ENCODE measurements at places on chromosomes 16 and 17.

DNA sequence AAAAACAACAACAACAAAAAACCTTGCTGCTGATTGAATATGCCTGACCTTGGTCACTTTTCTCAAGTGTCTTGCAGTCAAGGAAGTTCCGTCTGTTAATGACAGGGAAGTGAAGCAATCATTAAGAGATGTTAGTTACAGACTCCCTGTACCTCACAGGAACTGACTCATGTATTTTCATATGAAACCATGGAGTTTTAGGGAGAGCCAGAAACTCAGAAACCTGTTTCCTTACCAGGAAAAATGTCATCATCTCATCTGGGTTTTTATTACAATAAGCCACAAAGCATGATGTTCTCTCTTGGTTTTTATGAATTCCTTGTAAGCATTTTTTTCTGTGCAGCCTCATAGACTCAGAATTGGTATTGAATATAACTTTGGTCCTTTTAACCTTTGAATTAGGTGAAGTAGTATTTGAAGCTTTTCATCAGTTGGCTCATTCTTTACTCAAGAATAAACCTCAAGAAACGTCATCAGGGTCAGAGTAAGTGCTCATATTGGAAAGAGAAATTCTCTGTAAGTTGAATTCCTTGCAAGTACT is 10.3 kb downstream of the LYRM1 start:
- peak; percentile 97 for DNase-seq

DNA sequence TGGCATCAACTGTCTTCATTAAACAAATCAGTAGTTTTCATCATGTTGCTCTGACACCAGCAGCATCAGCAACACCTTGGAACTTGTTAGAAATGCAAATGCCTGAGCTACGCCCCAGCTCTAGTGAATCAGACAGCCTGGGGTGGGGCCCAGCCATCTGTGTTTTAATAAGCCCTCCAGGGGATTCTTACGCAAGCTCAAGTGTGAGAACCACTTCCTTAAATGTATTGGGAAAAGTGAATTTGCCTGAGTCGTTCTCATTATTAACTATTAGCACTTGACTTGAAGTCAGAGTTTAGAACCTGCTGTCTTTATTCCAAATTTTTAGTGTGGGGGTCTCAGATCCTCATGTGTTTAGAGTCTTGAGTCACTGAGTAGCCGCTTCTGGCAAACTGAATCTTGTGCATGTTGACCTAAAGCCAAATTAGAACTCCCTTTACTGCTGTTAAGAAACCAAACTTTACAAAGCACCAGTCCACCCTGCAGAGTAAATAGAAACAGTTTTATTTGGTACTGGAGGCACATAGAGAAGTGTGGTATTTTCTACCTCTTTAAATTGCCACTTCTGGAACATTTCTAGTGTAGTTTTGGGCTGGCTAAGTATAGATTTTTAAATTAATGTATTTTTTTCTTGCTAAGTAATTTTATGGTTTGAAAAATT is 137.4 kb upstream of the COX10 start:
- no peak for DNase-seq

- DNase-seq, result peak; percentile 56
Observed at GRCh38 chr17:17693253-17694168, 12.3 kb downstream of the RAI1 start.

GRCh38 chr17:73196500-73196899 is 3.6 kb downstream of the COG1 start:
- DNase-seq, result peak; percentile 69

- peak; percentile 31 for DNase-seq
Observed at GRCh38 chr17:18129041-18129502, 20.5 kb downstream of the MYO15A start.

- no peak for DNase-seq
Observed at GRCh38 chr16:53528797-53529196, 25.8 kb upstream of the AKTIP start.

DNA sequence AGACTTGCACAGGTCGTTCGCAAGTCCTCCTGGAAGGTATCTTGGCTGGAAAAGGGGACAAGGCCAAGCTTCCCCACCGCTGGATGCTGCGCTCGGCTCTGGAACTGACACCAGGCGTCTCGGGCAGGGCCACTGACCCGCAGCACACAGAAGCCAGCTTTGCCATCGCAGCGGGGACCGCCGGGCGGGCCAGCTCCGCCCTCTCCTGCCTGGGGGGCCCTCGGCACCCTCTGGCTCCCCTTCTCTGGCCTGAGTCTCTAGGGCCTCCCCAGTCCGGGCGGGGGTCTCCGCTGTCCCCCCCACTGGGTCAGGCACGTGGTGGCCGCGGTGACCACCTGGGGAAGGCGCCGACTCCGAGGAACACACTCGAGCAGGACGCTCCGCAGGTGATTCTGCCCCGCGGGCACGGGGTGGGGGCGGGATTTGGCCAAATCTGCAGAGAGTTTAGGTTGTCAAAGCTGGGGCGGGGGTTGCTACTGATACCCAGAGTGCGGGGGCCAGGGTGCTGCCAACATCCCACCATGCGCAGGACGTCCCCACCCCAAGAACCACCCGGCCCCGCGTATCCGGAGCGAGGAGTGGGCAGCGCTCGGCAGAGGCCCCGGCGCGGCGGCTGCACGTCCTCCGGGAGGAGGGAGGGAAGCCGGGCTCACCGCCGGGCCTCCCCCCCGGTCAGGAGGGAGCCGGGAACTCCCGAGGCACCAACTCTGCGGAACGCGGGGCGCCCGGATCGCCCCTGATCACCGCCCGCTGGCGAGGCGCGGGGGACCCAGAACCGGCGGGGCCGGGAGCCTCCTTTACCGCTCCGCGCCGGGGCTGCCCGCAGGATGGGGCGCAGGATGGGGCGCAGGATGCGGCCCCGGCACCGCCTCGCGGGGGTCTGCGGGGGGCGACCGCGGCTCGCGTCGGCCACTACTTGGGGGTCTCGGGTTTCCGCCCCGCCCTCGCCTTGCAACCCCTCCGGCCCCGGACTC is 744 bp upstream of the METRNL start:
- no peak for DNase-seq

DNA sequence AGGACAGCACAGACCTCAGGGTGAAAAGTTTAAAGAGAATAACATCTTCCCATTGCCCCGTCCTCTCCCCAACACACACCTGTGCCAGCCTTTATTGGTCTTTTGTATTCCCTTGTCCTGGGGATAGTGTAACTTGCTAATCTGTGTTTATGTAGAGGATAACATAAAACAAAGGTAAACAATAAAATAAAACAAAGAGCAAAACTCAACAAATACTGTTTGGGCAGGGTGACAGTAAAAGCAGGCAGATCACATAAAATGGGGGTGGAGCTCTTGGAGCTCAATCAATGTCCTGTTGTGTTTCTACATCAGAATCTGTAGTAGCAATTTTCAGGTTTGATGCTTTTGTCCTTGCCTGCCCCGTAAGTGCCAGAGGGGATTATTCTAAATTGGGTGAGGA is 1939.7 kb downstream of the TP53TG3F start:
- DNase-seq, result no peak

DNA sequence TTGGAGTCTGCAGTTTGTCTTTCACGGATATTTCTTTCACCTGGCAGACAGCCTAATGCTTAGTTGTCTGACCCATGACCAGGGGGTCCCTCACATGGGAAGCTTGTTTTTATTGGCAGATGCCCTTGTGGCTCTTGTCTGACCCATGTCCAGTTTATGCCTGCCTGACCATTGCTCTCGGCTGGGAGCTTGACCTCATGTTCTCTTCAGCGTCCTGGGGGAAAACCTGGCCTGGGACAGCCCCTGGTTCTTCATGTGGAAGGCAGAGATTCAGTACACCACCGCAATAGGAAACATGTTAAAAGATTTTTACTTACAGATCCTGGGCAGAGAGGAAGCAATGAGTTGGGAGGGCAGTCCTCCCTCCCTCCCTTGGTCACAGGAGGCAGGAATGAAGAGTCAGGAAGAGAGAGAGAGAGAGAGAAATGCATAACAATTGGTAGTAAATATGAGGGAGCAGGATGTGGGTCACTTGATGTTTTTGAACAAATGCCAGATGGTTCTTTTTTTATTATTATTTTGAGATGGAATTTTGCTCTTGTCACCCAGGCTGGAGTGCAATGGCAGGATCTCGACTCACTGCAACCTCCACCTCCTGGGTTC is 302.7 kb upstream of the MYOCD start:
- DNase-seq, result no peak

DNA sequence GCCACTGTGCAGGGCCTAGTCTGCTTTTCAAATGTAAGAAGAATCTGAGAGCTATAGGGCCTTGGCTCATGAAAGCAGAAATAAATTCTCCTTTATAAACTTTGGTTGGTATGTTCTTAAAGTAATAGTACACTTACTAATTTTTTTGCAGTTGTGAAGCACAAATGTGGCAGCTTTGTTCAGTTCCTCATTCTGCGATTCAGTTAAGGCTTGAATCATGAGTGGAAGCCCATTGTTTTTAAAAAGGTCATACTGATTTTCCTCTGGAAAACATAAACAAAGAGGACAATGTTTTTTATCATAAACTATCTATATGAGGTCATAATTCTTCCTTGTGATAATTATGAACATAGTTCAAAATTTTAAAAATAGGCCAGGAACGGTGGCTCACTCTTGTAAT is 23.6 kb upstream of the DYNC1LI2 start:
- peak; percentile 10 for DNase-seq

DNA sequence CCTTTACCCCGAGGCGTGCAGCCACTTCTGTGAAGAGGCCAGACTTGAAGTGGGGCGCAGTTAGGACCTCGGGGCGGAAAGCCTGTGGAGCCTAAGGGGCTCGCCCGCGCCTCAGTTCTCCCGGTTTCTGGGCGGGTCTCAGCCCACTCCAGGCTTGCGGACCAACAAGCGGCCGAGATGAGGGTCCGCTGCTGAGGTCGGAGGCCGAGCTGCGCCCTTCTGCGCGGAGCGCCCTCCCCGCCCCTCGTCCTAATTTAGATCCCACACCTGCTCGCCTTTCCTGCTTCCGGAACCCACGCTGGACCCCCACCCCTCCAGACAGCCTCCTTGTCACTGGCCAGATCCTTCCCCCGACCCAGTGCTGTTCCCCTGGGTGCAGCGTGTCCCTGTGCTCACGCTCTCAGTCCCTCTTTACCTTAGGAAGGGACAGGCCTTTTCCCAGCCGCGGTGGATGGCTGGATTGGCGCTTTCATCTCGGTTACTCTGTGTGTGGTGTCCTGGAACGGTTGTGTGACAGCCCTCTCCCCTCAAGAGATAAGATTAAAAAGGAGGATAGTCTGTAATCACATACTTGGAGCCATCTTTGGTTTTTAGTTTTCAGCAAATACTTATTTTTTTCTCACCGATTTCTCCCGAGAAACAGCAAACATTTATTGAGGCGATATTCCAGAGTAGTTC is 933 bp upstream of the ATXN7L3 start:
- DNase-seq, result peak; percentile 28

- DNase-seq, result no peak
Observed at GRCh38 chr16:9095171-9095570, 3.7 kb downstream of the HAPSTR1 start.

- DNase-seq, result peak; percentile 74
Observed at GRCh38 chr16:13923703-13924298, 3.8 kb downstream of the ERCC4 start.

DNA sequence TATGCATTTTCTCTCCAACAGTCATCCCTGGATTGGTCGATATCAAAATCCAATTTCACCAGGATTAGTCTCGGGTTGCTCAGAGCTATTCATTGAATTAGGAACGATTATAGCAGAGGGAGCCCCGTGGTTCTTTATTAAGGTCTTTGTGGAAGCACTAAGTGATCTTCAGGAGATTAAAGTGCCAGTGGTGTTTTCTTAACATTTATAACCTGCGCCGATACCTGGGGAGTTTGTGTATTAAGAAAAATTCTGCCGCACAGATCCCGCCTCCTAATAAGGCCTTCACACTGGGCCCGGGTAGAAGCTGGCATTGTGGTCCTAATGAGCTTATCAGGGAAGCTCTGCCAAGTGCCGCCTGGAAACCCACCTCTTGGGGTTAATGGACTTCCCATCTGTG is 238.7 kb downstream of the RBFOX1 start:
- no peak for DNase-seq

GRCh38 chr17:80594431-80595269 is 50.0 kb downstream of the RPTOR start:
- no peak for DNase-seq

DNA sequence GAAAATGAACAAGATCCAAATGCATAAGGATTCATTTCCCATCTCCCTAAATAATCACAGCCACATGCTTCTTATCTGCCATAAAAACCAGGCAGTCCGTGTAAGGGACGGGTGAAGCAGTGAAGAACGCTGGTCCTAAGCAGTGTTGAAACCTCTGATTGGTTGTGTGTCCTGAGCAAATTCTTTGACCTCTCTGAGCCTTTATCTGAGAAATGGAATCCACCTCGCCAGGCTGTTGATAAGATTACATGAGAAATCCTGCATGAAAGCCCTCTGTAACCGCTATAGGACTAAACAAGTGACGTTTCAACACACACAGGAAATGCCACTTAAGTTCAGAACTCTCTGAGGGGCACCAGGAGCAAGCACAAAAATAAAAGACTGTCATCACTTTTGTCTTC is 26.8 kb downstream of the GAS7 start:
- no peak for DNase-seq

DNA sequence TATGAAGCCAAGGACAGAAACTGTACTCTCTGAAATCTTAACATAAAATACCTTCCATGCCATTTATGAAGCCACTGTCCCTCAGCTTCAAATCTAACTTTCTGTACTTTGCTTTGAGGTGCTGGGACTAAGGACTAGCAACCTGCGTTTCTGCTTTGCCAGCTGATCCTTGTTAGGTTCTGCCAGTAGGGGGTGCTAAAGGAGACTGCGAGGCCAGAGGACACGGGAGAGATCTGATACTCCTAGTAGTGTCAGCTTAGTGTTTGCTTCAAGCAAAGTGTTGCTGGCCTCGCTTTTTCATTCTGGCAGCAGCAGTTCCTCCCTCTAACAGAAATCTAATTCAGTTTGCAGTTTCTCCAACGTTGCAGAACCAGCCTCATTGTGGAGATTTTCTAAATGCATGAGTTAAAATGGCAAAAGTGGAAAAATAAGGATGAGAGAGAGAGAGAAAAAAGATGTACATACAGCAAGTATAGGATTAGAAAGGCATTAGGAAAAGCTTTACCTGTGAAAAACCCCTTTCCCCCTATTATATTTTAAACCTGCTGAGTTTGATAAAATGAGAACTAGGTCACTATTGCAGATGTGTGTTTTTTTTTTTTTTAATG is 297.5 kb downstream of the CA10 start:
- no peak for DNase-seq

DNA sequence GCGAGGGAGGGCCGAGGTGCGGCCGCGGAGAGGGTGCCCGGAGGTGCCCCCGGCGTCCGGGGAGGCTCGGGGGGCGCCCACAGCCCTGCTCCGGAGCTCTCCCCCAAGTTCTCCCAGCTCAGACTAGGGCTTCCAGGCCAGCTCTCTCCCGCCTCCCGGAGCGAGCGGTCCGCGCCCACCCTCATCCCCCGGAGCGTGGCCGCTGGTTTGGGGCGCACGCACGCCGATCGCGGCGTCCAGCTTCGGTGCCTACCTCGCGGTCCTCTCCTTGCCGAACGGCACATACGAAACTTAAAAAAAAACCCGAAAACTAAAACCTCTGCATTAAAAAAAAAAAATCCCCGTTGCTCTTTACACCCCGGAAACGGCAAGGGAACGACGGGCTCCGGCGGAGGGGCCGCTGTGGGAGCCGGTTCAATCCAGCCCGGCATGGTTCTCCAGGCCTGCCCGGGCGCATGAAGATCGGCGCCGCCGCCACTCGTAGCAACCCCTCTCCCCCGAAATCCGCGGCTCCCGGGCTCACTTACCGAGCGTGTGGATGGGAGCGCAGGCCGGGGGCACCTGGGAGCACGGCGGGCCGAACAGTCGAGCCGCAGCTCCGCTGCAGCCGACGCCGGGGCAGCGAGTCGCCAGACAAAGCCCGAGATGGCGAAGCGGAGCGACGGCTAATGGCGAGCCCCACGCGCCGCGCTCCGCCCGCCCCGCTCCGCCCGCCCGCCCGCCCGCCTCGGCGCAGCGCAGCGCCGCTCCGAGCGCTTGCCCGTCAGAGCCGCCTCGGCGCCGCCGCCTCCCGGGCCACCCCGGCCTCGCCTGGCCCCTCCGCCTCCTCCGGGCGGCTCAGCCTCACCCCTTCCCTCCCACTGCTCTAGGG is 973 bp upstream of the UBTF start:
- peak; percentile 55 for DNase-seq

Measured in lung microvascular endothelial cell (primary cell).